Bronchial epithelial cell (primary cell): ENCODE measurements at places on chromosomes 3 and 15. TPM values are rescaled to one million over a fixed set of nuclear protein-coding genes. Genes with fewer than 3 reads are reported as not detected.

GRCh38 chr3:15291589-15292541, 40.5 kb downstream of the SH3BP5 start:
- DNase-seq: no peak

GRCh38 chr3:151330899-151331298, 1.6 kb upstream of the P2RY13 start:
- no peak for DNase-seq

DNA sequence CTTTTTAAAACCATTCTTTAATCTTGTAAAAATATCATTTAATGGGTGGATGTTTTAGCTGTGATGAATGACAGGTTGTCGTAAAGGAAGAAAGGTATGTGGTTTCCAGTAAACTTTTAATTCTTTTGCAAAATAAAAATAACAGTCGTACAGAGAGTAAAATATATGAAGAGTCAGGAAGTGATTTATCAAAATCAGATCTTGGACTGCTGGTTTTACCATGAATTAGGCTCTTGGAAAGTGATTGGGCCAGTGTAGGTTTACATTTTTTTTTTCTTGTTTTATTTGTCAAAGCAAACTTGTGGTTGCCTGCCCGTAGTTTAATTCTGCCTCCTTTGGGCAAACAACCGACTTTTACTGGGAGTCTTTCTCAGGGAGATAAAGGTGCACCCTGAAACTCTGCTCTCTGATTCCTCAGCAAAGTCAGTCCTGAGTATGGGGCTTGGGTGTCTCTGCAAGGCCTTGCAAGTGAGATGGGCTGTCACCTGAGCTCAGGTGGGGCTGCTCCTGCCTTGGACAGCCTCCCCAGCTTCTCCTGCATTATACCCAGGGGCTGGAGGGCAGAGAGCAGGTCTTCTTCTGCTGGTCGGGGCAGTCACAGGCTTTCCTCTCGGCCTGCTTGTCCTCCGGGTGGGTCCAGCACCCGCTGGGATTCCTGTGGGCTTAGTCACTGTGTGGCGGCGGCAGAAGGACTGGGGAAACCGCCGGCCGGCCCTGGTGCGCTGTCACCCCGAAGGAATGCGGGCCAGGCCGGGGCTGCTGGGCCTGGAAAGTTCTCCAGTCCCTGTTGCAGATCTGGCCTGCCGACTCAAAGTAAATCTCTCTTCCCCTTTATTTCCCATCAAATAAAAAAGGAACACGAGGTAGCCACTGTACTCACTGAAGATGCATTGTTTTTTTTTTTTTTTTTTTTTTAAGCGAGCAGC, 79.0 kb downstream of the IGF1R start:
- DNase-seq: peak; percentile 88

GRCh38 chr3:125317761-125318160, 57.4 kb downstream of the ZNF148 start:
- DNase-seq: peak; percentile 78

GRCh38 chr3:156145866-156146265, 25.5 kb downstream of the KCNAB1 start:
- no peak for DNase-seq

DNA sequence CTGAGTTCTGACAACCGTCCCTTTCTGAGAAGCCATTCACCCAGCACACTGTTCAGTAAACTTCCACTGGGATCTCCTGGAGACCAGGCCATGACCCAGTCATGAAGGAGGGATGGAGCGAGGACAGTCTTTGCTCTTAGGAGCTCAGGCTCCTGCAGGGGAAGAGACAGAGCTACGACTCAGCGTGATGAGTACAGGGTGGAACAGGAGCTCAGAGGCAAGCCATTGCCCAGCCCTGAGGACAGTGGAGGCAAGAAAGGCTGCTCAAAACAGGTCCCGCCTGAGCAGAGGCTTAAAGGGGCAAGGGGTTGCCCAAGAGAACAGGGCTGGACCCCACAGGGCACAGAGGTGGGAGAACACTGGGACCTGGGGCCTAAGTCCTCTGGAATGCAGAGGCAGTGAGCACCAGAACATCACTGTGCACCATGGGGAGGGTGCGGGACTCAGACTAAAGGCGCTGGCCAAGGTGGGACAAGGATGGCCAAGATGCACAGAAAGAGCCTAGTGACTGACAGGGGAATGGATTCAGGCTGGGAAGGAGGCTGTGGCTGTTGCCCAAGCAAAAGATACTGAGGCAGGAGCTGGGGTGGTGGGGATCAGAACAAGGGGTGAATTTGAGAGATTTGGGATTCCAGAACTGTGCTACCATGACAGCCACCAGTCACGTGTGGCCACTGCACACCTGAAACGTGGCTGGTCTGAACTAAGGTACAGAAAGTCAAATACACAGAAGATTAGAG, 25.8 kb downstream of the TMEM43 start:
- DNase-seq: no peak

GRCh38 chr3:141085343-141086070, 34.4 kb downstream of the SPSB4 start:
- DNase-seq: no peak

The TAGLN3 gene
- total RNA-seq: 0.77 and 1.8 TPM in 2 replicates

The CCR9 gene
- total RNA-seq: not detected in 2 replicates

The AHSG gene
- 0.13 TPM in 1 of 2 replicates, not detected in the other for total RNA-seq

The SLC27A2 gene
- 1.3 and 6.7 TPM in 2 replicates for total RNA-seq
